CD4-positive, alpha-beta T cell treated with Interleukin-17A for 1 hour (primary cell): ENCODE measurements at places on chromosomes 13 and 19.

DNA sequence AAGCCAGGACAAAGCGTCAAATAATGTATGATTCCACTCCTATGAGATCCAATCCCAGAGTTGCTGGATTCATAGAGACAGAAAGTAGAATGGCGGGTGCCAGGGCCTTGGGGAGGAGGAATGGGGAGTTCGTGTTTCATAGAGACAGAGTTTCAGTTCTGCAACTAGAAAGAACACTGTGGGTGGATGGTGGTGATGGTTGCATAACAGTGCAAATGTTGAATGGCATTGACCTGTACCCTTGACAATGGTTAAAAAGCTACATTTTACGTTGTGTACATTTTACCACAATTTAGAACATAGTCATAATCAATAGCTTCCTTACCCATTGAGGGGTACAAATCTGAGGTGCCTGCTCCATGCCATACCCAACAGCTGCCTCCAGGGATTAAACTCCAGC, 33.4 kb downstream of the MBD3L2B start:
- DNase-seq = no peak

DNA sequence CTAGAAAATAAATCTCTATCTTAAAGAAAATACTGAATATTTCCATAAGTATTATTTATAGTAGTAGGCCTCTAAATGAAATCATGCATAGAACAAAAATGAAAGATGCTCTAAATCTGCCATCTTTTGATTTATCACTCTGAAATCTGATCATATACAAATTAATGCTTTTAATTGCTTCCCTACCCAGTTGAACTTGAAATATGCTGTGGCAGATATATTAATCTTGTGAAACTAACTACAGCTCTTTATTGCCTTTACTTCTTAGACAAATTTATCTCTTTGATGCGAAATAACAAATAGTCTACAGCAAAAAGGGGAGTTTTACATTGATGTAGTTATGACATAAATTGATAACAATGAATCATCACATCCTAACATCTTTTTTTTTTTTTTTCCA, 510.7 kb upstream of the SLITRK6 start:
- no peak for DNase-seq

- DNase-seq = no peak
Measured at GRCh38 chr13:71358218-71358617, 508.8 kb downstream of the DACH1 start.

DNA sequence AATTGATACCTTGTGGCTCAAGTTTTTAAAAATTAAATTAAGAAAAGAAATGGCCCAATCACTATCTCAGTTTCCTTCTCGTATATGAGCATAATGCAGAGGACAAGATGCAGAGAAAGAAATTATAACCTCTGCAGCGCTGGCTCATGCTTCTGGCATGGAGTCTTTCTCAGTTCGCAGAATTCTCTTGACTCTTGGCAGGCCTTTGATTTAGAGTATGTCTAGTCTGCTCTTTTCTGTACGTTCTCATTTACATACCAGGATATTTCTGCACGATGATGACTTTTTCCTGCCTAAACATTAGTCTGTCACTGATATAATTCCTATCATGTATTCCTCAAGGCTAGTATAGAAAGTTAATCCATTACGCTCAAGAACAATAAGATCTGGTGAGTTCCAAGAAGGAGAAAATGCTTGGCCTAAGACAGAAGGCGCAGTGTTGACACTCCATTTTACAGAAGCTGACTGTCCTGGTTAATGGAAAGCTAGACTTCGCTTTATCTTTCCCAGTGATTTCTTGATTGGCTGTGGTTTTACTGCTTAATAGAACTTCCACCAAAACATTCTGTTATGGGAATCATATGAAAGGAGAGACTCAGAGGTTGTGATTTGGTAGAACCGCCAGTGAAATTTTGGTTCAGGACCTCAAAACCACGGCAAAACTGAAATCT, 1.7 kb upstream of the SMAD9 start:
- no peak for DNase-seq
